ENCODE measurements at places on chromosomes 2 and 18. TPM values are rescaled to one million over a fixed set of nuclear protein-coding genes. Genes with fewer than 3 reads are reported as not detected.

- DNase-seq = peak; percentile 91
Observed at GRCh38 chr18:7945882-7946281, 378.8 kb downstream of the PTPRM start.

DNA sequence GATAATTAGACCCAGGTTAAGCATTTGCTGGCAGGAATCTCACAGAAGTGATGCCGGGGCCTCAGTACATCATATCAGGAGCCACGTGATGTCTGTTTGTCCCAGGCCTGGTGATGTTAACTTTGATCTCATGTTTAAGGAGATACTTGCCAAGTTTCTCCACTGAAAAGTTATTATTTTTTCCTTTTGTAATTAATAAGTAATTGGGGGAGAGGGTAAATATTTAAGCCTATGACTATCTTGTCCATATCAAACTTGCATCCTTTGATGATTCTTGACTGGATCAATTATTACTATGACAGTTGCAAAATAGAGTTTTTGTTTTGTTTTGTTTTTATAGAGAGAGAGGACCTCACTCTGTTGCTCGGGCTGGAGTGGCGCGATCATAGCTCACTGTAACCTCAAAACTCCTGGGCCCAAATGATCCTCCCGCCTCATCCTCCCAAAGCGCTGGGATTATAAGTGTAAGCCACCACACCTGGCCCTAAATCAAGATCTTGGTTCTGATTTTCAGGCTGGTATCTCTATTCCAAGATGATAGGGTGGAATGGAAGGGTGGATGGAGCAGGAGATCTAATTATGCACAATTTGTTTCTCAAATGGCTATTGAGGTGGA is 46.4 kb downstream of the SLC4A1AP start:
- no peak for DNase-seq

GRCh38 chr18:28030458-28030857 is 146.5 kb downstream of the CDH2 start:
- DNase-seq = no peak

DNA sequence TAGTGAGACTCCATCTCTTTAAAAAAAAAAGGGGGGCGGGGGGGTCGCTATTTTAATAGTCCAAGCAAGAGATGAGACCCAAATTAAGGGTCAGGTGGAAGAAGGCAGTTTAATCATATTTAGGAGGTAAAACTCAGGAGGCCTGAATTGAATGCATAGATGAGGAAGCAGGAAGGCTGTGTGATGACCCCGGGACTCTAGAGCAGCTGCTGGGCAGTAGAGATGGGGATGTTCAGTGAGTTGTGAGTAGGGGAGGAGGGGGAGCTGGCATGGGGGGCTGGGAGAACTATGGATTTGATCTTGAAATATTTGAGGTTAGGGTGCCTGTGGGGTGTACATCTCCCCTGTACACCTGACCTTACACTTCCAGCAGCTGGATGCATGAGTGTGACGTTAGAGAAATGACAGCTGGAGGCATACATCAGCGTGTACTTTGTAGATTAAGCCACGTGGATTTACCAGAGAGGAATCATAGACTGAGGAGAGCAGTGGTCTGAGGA is 41.0 kb downstream of the GALM start:
- peak; percentile 22 for DNase-seq

DNA sequence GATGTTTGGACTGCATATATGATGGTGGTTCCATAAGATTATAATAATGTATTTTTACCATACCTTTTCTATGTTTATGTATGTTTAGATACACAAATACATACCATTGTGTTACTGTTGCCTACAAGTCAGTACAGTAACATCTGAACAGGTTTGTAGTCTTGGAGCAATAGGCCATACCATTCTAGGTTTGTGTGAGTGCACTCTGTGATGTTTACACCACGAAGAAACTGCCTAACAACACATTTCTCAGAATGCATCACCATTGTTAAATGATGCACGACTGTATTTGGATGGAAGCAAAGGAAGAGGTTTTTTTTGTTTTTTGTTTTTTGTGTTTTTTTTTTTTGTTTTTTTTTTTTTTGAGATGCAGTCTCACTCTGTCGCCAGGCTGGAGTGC is 9.5 kb downstream of the DUSP19 start:
- no peak for DNase-seq

GRCh38 chr2:109180786-109181185 is 51.8 kb downstream of the SH3RF3 start:
- DNase-seq = no peak

GRCh38 chr2:100140582-100140981 is 1.8 kb downstream of the AFF3 start:
- no peak for DNase-seq

GRCh38 chr2:213306316-213306942 is 22.2 kb downstream of the SPAG16 start:
- no peak for DNase-seq

DNA sequence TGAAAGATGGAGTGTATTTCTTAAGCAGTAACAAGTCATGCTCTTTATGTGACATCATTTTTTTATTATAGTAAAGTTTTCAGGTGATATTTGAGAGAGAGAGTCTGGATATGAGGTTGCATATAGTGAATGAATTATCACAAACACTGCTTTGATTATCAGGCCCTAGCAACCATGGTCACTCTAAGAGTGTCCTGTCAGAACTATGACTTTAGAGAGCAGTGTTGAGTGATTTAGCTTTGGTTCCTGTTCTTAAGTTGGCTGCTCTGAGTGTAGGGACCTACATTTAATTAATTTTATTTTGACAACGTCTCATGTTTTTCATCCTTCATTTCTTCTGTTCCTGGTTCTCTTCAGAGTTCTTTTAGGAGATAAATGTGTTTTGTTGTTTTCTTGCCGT is 275.5 kb downstream of the KCNJ3 start:
- DNase-seq = peak; percentile 2

DNA sequence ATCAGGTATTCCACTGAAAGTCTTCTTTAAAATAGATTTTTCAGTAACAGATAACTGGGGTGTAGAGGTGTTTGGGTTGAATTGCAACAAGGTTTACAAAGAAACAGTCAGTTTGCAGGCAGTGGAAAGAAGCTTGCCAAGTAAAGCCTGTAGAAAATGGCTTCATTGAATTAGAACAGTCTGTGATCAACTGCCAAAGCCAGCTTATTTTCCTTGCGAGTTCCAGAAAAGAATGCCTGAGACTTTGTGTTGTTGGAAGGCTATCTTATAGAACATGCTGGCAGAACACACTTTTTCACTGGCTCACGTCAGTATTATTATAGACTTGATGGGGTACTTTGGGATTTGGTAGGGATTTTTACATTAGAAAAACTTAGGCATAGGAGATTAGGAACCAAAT is 601.0 kb downstream of the XIRP2 start:
- no peak for DNase-seq

GRCh38 chr2:37820471-37820986 is 104.6 kb upstream of the RMDN2 start:
- DNase-seq = no peak

DNA sequence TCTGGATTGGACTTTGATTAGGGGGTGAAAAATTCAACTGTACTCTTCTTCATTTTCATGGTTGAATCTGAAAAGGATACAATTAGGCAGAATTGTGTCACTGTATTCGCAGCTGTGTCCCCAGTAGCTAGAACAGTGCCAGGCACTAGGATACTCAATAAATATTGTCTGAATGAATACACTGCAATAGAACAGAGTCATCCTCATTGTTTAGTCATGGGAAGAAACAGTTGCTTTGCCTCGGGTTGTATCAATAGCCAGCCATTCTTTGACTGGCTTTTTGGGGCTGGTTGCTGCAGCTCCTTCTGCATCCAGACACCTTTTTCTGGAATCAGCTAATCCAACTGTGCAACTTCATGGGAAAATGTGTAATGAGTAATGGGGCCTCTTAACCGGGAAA is 18.1 kb upstream of the DYNC1I2 start:
- no peak for DNase-seq

GRCh38 chr2:89763581-89764485 is 1072.4 kb downstream of the RPIA start:
- no peak for DNase-seq

- DNase-seq = no peak
Observed at GRCh38 chr2:218002845-218003180, at the start of gene TNS1. Gene TNS1 (minus strand): TSS chr2:218002995. CDS start chr2:218002872, 123 bp downstream.

DNA sequence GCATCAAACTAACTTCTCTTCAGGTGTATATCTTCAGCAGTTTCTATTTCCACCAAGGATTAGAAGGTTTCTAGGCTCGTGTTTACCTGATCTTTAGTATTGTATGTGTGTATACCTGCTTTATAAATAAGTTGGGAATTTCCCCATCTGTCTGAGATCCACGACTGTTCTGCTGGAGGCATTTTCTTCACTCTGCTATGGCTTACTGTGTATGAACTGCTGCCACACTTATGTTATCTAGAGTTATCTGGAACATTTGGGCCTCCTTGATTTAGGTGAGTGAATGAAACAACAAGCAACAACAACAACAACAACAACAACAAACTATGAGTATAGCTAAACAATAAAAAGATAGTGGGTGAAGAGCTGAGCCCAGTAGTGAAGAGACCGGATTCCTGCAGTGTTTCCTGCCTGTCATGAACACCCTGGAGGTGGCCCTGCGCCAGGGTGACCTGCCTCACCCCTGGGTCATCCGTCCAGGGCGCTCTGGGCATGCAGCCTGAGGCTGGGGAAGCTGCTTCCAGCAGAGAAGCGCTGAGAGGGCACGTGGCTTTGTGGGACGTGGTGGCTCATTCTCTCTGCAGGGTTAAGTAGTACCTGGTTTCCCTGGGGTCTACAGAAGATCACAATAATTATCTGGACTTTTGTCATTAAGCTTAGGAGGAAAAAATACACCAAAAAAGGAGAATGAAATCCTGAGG is 56.1 kb upstream of the GATA6 start:
- peak; percentile 14 for DNase-seq

DNA sequence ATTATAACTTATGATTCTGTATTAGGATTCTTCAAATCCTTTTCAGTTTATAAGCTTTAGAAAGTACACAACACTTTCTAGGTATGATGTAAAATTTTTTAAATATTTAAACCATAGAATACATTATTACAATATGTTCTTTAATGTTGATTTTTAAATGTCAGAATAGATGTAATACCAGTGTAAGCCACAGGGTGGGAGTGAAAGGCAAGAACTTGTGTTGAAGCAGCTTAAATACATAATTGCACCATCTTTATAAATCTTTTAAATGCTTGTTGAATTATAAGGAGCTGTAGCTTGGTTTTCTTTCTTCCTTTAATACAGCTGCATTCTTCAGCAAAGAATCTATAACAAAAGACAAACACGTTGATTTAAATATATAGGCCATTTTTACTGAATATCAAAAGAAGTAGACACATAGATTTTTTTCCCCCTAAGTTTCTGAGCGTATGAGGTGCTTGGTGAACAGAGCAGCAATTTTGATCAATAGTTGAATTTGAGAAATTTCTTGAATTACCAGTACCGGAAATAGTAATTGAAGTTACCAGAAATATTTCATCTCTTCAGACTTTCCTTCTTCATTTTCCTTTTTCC is 63.0 kb downstream of the TANK start:
- peak; percentile 60 for DNase-seq

DNA sequence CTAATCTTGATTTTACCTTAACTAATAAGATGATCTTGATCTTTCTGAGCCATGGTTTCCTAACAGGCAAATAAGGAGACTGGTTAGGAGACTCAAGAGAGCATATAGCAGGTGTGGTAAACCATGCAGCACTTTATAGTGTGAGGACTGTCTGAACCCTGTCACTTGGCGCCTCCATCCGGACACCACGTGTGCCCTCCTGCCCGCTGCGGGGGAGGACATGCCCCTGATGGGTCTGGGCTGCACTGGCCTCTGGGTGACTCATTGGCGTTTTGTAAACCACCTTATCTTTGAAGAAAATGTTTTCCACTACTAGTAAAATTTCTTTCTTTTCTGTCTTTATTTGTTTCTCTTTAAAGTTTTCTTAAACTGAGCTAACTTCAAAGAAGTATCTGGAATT is 131.1 kb downstream of the FMNL2 start:
- no peak for DNase-seq

DNA sequence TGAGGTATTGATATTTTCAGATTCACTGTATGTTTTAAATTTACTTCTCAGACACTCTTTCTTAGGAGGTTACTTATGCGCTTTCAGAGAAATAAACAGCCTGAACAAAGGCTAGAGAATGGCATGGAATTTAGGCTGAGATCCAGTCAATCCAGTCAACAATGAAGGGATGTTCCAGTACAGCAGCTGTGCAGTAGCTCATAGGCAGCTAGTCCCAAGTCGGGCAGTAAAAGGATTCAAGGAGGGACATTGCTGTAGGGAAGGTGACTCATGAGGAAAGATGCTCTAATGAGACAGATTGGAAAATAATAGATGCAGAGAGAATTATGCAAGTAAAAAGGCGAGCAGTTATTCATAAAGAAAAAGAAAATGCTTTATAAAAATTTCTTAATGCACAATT is 397.9 kb upstream of the RGPD4 start:
- DNase-seq = no peak

DNA sequence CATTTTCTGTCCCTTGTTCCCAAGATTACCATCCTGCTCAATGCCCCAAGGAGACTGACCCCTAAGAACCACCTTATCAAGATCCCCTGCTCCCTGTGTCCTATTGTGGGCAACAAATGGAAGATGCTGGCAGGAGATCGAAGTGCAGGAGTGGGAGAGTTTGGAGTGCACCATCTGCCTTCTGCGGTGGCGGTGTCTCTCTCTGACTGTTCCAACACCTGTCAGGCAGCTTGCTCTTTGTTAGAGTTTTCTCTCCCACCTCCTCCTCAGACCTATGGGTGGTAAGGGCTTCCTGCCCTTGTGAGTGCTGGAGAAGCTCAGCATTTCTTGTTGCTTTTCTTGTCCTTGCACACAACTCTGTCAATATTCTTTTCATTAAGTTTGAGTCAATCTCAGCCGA is 64.1 kb upstream of the SPHKAP start:
- no peak for DNase-seq

DNA sequence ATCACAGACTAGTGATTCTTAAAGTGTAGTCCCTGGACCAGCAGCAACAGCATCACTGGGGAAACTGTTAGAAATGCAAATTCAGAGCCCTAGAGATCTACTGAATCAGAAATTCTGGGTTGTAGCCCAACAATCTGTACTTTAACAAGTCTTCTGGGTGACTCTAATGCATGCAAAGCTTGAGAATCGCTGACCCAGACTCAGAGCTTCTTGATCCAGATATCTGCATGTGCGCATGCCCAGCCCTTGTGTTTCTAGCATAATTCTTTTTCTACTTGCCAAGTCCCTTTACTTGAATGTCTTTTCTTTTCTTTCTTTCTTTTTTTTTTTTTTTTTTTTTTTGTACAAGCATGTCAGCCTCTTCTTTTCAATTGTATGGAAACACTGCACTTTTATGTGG is 60.4 kb downstream of the FIGN start:
- DNase-seq = no peak

GRCh38 chr18:6920099-6920955 is 190.8 kb downstream of the ARHGAP28 start:
- DNase-seq = peak; percentile 50

EFR3B gene
- total RNA-seq = 0.39 TPM

INPP5D gene
- total RNA-seq = 29.4 TPM

C2orf81 gene
- 0.13 TPM for total RNA-seq

PECR gene
- 10.4 TPM for total RNA-seq

CCDC141 gene
- total RNA-seq = 1.5 TPM

DSC3 gene
- under 0.01 TPM for total RNA-seq

FSHR gene
- total RNA-seq = not detected

FAM237A gene
- total RNA-seq = not detected

CFC1 gene
- not detected for total RNA-seq

SCN1A gene
- total RNA-seq = under 0.01 TPM
